ENCODE measurements at places on chromosomes 5 and 9. TPM values are rescaled to one million over a fixed set of nuclear protein-coding genes. Genes with fewer than 3 reads are reported as not detected.

DNA sequence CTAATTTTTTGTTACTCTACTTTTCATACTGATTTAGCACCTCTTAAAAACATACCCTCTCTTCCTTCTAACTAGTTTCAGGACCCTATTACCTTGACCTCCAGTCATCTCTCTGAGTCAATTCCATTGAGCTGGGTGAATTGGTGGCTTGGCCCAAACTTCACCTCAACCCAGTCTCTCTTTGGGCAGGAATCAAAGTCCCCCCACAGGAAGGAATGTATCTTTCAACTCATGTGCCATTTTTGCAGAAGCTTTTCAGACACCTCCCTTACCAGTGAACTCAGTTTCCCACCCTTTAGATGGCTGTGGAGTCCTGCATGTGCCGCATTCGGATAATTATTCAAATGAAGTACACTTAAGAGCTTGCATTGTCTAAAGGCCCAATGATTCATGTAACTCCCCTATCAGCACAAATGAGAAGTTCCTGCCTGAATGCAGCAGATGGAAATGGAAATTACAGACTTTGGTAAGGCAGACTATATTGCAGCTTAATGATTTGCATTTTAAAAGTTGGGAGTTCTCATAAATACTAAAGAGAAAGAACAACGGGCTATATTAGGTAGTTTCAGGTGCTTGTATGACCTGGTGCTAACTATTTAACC, 693.5 kb downstream of the PTPRD start:
- no peak for DNase-seq

GRCh38 chr5:139392324-139392677, 2.6 kb upstream of the MZB1 start:
- DNase-seq: no peak

- DNase-seq: peak; percentile 64
Observed at GRCh38 chr9:116450378-116451139, 236.5 kb upstream of the TRIM32 start.

GRCh38 chr9:136840877-136841645, 1.2 kb upstream of the AJM1 start:
- DNase-seq: peak; percentile 97

Gene MED7
- 11.6 TPM for total RNA-seq

Data from osteoblast (primary cell).